ENCODE measurements at places on chromosomes 7 and 10.

GRCh38 chr7:65804887-65805286 lies 68.0 kb upstream of the VKORC1L1 start:
- no peak for DNase-seq

- DNase-seq, result peak; percentile 11
Measured at GRCh38 chr10:127012769-127013152, 107.5 kb downstream of the DOCK1 start.

DNA sequence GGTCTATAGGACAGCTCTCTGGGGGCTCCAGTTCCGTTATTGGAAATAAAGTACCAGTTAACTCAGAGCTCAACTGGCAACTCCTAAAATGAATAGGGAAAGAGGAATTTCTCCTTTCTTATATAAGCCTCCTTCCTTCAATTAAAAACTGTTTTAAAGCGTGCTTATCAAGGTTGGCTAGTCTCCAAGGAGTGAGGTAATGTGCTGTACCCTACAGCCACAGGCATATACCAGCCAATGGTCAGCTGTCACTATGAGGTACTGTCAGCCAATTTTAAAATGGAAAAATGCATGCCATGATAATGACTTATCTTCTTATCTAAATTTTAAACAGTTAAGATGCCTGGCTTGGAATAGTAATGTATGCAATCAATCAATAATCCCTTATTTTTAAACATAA lies 76.2 kb downstream of the PLCE1 start:
- no peak for DNase-seq

GRCh38 chr7:17355050-17355449 lies 56.6 kb downstream of the AHR start:
- DNase-seq, result no peak

- no peak for DNase-seq
Measured at GRCh38 chr10:112639298-112639697, 192.3 kb downstream of the VTI1A start.

DNA sequence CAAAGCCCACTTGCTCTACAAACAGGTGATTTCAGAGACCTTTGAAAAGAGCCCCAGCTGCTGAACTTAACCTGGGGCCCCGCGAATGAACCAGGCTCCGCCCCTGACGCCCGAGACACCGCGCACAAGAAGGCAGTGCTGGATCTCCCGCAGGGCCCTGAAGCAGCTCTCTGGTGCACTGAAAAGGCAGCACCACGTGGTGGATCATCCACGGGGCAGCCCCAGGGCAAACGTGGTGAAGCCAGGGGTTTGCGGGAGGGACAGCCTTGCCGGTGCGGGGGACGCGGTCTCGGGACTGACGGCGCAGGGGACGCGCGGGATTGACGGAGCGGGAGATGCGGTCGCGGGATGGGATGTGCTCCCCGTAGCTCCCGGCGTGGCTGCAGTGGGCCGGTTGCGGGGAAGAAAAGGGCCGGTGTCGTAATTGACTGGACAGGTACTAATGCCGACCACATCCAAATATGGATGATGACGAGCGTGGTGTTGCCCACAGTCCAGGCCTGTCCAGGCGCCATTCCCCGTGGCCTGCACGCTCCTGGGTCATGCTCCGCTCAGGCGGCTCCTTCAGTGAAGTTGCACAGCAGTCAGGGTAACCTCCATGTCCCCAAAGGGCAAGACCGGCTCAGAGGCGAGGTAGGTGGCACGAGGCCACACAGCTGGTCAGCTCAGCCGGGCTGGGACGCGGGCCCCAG lies 421.1 kb downstream of the DNAJB6 start:
- no peak for DNase-seq

DNA sequence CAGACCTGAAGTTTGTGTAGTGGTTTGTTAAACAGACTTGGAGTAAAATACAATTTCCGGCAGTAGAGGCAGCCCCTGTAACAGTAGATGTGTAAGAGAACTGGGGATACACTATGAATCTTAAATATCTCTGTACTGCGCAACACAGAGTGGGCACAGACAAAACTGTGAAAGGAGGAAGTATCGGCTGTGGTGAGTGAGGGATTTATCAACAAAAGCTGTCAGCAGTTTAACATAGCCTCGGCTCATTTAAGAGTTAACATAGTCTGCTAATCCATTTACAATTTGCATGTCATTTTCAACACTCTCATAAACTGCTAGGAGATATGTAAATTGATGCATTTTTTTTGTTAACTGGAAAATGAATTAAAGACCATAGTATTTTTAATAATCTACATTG lies 225.2 kb downstream of the ZWINT start:
- no peak for DNase-seq

Data from SW480 (cell line).